ENCODE measurements at places on chromosomes 5 and 9.
A peak's percentile ranks its signal among the peaks of the same experiment; 100 is the strongest.

DNA sequence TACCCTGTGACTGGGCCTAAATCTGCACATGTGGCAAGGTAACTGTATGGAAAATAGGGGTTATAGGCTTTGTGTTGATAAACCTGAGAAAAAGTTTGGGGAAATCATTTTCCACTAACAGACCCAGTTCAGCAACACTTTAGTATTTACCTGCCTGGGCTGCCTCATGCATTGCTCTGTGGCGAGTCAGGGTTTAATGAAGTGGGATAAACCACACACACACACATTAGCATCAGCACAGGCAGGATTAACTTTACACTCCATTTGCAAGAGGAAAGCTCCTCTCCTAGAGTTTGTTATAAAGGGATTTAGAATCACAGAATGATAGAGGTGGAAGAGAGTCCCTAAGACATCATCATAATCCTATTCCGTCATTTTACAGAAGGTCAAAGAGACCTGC, 20.0 kb upstream of the ZCCHC7 start:
- DNase-seq = no peak

GRCh38 chr5:116371935-116372334, 202.7 kb downstream of the SEMA6A start:
- no peak for DNase-seq

DNA sequence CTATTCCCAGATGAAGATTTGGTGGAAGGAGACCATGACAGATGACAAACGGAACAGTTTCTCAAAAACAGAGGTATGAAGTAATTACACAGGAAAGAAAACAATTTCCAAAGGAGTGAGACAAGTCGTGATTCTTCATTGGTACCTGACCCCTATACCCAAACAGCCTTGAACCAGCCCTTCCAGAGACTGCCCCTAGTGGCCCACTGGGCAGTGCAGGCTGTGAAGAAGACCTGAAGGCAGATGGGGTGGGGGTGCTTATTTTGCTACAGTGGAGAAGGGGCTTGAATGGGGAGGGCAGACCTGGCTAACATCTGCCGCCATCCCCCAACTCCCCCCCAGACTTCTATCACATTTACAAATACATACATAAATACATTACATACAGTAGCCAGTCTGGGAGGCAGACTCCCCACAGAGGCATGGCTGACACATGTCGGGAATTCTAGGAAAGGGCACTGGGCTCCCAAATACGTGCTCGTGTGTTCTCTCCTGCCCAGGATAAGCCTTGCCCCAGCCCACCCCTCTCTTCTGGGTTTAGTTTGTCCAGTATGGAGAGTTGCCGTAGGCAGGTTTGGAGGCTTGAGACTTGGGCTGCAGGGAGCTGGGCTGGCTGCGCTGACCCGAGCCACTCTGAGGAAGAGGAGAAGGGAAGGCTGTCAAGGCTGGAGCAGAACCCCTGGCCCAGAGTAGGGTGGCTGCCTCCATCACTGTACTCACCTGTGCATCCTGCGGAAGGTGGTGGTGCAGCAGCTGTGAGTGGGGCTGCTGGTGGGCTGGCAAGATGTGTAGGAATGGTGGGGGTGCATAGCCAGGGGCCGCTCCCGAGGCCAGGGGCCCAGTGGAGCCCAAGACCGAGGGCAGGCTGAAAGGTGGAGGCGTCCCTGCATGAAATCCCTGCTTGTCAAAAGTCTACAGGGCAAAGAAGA, 105.3 kb downstream of the UBE2R2 start:
- peak; percentile 18 for DNase-seq

DNA sequence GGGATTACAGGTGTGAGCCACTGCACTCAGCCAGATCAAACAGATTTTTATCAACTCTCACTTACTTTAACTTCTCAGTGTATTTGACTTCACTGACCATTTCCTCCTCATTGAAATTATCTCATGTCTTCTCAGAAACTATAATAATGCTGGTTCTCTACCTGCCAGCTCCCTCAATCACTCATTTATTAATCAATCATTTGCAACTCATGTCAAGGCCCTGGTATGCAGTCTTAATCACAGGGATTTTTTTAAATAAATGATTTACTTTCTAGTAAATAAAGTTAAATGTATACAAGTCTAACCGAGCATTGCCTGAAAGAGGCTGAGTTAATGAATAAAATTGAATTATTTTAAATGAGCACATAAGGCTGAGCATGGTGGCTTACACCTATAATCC, 63.3 kb downstream of the PLPP1 start:
- DNase-seq = no peak

DNA sequence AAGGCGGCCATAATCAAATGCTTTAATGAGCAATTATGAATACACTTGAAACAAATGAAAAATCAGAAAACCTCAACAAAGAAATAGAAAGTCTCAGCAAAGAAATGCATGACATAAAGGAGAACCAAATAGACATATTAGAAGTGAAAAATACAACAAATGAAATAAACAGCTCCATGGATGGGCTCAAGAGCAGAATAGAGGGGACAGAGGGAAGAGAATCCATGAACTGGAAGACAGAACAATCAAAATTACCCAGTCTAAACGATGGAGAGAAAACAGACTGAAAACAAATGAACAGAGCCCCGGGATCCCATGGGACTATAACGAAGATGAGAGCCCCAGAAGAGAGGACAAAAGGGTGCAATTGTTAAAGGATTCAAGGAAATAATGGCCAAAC, 6.6 kb upstream of the WWC1 start:
- DNase-seq = no peak

- DNase-seq = no peak
These were observed 54.2 kb downstream of the LRSAM1 start for GRCh38 chr9:127505396-127506116.
